ENCODE measurements at places on chromosomes 1 and 21. TPM values are rescaled to one million over a fixed set of nuclear protein-coding genes. Genes with fewer than 3 reads are reported as not detected.

GRCh38 chr1:22628698-22629444 lies 7.6 kb upstream of the C1QA start:
- DNase-seq = no peak

GRCh38 chr1:46220808-46221207 lies 17.7 kb downstream of the LURAP1 start:
- no peak for DNase-seq

FALEC gene
- not detected for total RNA-seq

GSTM5 gene
- total RNA-seq = not detected

RIPPLY3 gene
- not detected for total RNA-seq

Data from CD8-positive, alpha-beta memory T cell (primary cell).